Neuronal stem cell (in vitro differentiated cells): ENCODE measurements at places on chromosomes 12 and 14.
A peak's percentile ranks its signal among the peaks of the same experiment; 100 is the strongest.

GRCh38 chr14:50417853-50418252, 21.2 kb upstream of the CDKL1 start:
- DNase-seq = no peak

- no peak for DNase-seq
Measured at GRCh38 chr12:67077617-67078016, 191.5 kb upstream of the CAND1 start.

- no peak for DNase-seq
Measured at GRCh38 chr12:12784911-12785814, at the start of gene APOLD1. Gene APOLD1 (plus strand): TSS chr12:12785659. CDS start chr12:12785692, 33 bp downstream.

GRCh38 chr12:49984476-49985359, 12.0 kb downstream of the AQP6 start:
- DNase-seq = no peak

GRCh38 chr12:103431387-103431786, 64.4 kb downstream of the C12orf42 start:
- DNase-seq = no peak

GRCh38 chr12:98296462-98297079, 218.8 kb upstream of the TMPO start:
- peak; percentile 20 for DNase-seq

DNA sequence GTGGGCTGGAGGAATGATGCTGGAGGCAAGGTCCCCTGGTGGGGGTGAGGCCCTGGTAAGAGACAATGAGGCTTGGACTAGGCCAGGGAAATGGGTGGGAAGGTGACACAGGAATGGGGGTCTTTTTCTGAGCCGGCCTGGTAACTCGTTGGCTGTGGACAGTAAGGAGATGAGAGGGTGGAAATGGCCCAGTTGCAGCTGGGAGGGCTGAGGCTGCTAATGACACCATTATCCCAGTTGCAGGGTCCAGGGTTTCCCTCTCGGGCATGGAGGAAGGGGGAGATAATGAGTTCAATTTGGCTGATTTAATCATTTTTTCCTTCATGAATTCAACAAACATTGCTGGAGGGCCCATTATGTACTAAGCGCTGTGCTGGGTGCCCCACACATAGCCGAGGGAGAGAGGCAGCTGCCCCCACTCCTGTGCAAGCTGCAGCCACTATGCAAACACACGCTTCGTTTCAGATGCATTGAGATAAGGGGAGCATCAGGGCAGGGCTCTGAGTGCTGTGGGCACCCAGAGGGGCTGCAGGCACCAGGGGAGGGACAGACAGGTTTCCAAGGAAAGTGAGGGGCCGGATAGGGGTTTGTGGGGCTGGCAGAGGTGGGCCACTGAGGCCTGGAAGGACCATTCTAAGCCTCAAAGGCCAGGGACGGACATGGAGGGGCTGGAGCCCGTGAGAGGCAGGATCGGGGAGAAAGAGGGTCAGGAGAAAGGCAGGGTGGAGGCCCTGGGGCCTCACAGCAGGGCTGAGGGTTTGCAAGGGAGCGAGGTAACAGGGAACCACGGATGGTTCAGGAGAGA, 43.2 kb upstream of the MEG3 start:
- no peak for DNase-seq

- DNase-seq = no peak
Measured at GRCh38 chr14:64217834-64218233, 76.3 kb downstream of the ESR2 start.

GRCh38 chr12:107467716-107468115, 217.9 kb upstream of the PWP1 start:
- DNase-seq = no peak

DNA sequence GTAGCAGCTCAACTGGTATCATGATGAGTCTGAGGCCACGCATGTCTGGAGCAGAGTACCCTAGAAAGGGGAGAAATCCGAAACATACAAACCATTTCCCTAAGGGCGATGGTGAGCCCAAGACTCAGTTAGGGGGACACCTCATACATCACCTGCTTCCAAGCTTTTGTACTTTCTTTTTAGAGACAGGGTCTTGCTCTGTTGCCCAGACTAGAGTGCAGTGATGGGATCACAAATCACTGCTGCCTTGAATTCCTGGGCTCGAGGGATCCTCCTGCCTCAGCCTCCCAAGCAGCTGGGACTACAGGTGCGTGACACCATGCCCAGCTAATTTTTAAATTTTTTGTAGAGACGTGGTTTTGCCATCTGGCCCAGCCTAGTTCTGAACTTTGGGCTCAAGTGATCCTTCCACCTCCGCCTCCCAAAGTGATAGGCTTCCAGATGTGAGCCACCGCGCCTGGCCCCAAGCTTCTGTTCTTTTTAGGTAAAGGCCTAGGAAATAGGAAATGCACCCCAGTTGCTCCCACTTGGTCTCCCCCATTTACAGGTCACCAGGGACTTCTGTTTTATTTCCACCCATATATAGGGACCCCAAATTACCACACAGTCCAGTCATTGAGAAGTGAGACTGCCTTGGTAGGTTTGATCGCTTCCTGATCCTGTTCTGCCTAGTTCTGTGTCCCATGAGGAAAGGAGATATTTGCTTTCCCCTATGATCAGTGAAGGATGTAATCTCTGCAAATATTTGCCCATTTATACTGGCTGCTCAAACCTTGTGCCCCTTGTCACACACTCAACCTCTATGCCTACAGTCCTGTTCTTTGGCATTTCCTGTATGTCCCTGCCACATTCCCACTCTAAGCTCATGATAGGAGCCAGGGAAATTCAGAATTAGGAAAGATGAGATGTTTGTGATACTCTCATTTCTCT, at the start of gene APOF:
APOF (minus strand) TSS at position 728 of the 930 bp plus-strand sequence; CDS start at position 616, 112 bp downstream.
- DNase-seq = no peak

GRCh38 chr12:52278575-52279421, 4.4 kb downstream of the KRT86 start:
- peak; percentile 69 for DNase-seq

DNA sequence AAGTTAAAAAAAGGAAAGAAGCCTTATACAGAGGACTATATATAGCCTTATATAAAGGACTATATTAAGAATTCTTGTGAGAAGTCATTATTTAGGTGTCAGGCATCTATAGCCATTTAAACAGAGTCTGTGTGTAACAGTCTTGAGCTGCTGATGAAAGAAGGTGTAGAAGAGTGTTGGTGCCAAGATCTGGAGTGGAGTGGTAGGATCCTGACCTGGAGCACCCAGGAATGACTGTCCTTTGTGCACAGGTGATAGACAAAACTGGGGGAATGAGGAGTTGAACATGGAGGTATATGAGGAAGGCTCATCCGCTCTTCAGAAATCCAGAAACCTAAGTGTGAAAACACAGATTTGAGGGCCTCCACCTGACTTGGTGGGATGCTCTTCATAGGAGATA, 747.3 kb downstream of the NRXN3 start:
- no peak for DNase-seq

DNA sequence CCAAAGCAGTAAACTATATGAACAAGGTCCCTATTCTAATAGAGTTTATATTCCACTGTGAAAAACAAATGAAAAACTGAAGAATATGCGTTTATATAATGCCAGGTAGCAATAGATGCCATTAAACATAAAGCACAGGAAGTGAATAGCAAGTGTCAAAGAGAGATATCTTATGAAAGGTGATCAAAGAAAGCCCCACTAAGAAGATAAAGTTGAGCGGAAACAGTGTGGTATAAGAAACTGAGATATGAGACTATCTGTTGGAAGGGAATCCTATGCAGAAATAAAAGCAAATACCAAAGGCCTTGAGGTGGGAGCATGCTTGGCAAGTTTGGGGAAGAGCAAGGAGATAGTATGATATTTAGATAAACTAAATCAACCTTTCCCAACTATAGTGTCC, 123.1 kb upstream of the FAR2 start:
- DNase-seq = no peak

DNA sequence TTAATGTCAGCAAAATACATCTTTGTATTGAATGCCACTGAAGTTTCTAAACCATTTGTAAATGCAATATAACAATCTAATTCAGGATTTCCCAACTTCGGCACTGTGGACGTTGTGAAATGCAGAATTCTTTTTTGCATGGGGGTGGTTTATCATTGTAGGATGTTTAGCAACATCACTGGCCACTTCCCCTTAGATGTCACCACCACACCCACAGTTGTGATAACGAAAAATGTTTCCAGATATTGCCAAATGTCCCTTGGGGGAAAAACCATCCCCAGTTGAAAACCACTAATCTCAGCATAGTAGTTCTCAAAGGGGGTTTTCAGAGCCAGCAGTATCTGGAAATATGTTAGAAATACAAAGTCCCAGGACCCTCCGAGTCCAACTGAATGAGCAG, 203.3 kb downstream of the NAV3 start:
- no peak for DNase-seq

GRCh38 chr14:69611172-69612013, at the start of gene SUSD6:
Gene SUSD6 (plus strand): TSS chr14:69611596. CDS start chr14:69658593, 46,997 bp downstream.
- peak; percentile 81 for DNase-seq

GRCh38 chr14:74685056-74685455, 27.8 kb downstream of the AREL1 start:
- DNase-seq = no peak

- no peak for DNase-seq
Measured at GRCh38 chr14:101108579-101109346, 205.2 kb upstream of the RTL1 start.

- DNase-seq = no peak
Measured at GRCh38 chr12:11719678-11720099, 70.2 kb downstream of the ETV6 start.

DNA sequence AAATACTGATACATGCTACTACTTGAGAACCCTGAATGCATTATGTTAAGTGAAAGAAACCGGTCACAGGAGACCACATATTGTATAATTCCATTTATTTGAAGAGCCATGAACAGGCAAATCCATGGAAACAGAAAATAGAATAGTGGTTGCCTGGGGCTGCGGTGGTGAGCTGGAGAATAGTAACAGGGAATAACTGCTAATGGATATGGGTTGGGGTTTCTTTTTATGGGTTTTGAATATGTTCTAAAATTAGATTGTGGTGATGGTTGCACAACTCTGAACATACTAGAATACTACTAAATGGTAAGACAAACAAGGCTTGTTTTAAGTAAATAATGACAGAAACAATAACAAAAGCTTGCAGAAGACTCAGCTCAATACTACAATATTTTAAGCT, 293.0 kb downstream of the BTG1 start:
- no peak for DNase-seq

DNA sequence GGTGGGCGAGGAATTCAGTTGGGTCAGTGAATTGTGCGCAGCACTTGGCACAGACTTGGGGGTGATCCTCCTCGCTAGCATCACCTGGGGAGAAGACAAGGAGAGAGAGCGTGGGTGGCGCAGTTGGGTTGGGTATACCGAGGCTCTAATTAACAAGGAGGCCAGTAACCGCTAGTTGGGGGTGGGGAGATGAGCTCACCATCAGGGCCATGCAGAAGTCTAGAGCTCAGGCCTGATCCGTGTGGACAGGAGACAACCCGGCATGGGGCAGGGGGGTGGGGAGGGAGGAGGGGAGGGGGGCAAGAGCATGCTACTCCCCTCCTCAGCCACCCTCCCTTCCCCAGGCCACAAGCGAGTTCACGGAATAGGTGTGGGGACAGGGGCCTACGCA, 580 bp downstream of the SALL2 start:
- DNase-seq = no peak

DNA sequence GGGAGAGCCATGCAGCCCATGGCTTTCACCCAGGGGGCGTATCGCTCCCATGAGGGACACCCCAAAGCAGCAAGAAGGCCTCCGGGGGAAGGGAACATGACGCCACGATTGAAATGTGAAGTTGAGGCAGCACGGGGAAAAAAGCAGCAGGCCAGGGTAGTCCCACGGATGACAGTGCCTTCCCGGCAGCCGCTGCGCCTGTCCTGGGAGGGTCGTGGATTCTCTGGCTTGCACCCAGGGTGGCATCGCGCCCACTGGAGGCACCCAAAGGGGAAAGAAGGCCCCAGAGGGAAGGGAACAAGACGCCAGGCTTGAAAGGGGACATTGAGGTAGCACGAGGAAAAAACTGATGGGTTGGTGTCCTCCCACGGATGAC, 161.6 kb upstream of the ALG10B start:
- no peak for DNase-seq

GRCh38 chr12:124542021-124542949, 25.1 kb downstream of the NCOR2 start:
- no peak for DNase-seq

DNA sequence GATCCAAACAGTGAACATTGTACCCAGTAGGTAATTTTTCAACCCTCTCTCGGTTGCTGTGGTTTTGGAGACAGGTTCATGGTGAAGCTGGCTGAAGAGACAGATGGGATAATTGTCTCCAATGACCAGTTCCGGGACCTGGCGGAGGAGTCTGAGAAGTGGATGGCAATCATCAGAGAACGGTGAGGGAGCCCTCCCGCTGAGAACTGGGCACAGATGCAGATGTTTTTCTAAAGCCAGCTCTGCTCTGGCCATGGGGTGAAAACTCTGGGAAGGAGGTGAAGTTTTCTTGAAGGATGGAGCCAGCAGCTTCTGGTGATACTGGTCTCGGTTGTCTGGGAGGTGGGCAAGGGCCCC, 6.2 kb downstream of the KHNYN start:
- no peak for DNase-seq

DNA sequence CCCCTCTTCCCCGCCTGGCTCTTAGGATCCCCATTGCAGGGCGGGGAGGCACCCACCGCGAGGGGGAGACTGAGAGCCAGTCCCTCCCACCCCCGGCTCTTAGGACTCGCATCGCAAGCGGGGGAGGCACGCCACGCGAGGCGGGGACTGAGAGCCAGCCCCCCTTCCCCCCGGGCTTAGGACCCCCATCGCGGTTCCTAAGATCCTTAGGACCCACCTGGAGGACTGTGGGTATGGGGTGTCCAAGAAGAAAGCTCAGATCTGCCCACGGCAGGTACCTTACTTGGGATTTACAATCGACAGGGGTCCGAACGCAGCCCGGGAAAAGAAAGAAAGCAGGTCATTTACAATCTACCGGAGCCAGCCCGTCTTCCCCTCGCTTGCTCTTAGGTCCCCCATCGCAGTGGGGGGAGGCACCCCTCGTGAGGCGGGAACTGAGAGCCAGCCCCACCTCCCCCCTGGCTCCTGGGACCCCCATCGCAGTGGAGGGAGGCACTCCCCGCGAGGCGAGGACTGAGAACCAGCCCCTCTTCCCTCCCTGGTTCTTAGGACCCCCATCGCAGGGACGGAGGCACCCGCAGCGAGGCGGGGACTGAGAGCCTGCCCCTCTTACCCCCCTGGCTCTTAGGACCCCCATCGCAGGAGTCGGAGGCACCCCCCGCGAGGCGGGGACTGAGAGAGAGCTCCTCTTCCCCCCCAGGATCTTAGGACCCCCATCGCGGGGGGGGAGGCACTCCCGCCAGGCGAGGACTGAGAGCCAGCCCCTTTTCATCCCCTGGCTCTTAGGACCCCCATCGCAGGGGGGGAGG, 43.7 kb downstream of the DDX11 start:
- peak; percentile 59 for DNase-seq

- no peak for DNase-seq
Measured at GRCh38 chr12:57735952-57736740, 2.4 kb downstream of the AGAP2 start.

- DNase-seq = no peak
Measured at GRCh38 chr12:110244829-110245228, 36.2 kb upstream of the ATP2A2 start.

- no peak for DNase-seq
Measured at GRCh38 chr14:45308745-45309397, 55.9 kb upstream of the MIS18BP1 start.
